ENCODE measurements at places on chromosomes 4 and X. TPM values are rescaled to one million over a fixed set of nuclear protein-coding genes. Genes with fewer than 3 reads are reported as not detected.

DNA sequence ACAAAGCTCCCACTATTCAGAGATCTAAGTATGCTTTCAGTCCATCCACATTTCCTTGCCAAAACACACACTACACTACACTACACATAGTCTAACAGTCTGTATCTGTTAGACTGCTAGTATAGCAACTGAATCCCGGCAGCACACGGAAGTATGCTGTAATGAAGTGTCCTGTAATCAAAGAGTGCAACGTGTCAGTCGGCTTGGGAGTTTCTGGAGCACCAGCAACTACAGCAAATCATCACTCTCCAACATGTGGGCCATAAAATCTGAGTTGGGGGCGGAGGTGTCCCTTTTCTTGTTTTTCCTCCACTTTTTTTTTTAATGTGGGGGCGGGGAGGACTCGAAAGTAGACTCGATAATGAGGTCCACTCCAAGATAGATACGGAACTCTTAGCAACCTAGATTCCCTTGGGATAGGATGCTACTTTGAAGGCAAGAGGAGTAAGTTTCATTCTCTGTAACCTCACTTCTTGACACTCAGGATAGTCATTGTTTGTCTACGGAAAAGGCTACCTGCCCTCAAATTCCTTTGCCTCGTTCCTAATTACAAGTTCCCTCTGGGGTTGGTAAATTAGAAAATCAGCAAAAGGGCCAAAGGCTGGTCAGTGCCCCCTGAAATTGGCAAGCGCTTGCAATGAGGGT, 722 bp downstream of the SLC10A7 start:
- H3K27me3 ChIP-seq, result no peaks in the 10 kb centered on the region
- H3K36me3 ChIP-seq, result peaks cover 2% of the 10 kb centered on the region
- H3K4me1 ChIP-seq, result peaks cover 18% of the 10 kb centered on the region
- H3K4me3 ChIP-seq, result no peak overlapping the region

GRCh38 chr4:1009542-1010394, 1.7 kb upstream of the FGFRL1 start:
- peak; percentile 91 for DNase-seq
- peaks cover 28% of the 10 kb centered on the region for H3K27me3 ChIP-seq
- H3K36me3 ChIP-seq, result peaks cover 8% of the 10 kb centered on the region
- H3K4me3 ChIP-seq, result peak overlapping the region; percentile 89

The FRMPD4 gene
- total RNA-seq, result not detected

- no peaks in the 10 kb centered on the region for H3K36me3 ChIP-seq
- no peak for DNase-seq
- H3K27me3 ChIP-seq, result peaks cover 2% of the 10 kb centered on the region
- H3K4me1 ChIP-seq, result no peaks in the 10 kb centered on the region
- H3K27ac ChIP-seq, result no peak overlapping the region
Observed at GRCh38 chr4:8311101-8312068, 41.8 kb downstream of the HTRA3 start.

The EGFL6 gene
- total RNA-seq, result 2.2 TPM

All from activated CD4-positive, alpha-beta T cell treated with anti-CD3 and anti-CD28 coated beads, Interleukin-2, amount 10 ng/mL, durations not matched to agents 24 days and 14 days (primary cell).